T-helper 2 cell treated with Interferon-gamma antibody and Interleukin-4, amounts not matched to agents 5 μg/mL and 100 μg/mL, for 36 hours (primary cell): ENCODE measurements at places on chromosomes 7 and 10.
A peak's percentile ranks its signal among the peaks of the same experiment; 100 is the strongest.

DNA sequence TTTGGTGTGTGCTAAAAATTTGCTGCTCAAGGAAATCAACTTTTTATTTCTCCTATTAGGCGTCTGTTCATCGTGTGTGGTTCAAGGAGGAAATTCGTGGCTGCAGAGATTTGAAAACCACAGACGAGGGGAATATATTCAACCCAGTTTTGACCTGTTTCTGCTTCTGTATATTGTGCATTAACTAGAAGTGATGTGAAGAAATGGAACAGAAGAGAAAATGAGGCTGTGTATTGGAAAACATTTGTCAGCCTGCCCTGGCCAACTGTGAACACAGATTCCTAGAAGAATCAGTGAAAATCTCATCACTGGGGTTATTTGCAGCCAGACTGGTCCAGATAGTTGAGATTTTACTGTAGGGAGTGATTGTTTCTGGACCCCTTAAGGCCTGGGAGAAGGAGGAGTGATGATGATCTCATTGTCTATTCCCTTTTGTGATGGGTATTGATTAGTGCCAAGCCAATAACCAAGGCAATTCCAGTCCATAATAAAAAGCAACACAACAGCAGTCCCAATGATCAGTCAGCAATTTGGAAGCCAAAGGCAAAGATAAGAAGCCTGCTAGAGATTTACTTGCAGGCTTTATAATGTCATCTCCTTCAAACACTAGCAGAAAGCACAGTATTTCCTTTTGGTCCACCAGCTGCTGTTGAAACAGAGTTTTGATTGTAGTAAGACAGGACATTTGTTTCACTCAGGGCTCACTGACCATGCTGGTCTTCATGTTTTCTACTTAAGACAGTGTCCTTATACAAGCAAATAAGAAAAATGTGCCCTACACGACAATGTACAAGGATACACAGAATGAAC, 339.4 kb downstream of the PRPF18 start:
- DNase-seq, result no peak

- peak; percentile 57 for DNase-seq
Observed at GRCh38 chr10:14009371-14010100, 321.2 kb downstream of the FRMD4A start.

- DNase-seq, result no peak
Observed at GRCh38 chr10:50605269-50605950, 18.3 kb downstream of the SGMS1 start.

DNA sequence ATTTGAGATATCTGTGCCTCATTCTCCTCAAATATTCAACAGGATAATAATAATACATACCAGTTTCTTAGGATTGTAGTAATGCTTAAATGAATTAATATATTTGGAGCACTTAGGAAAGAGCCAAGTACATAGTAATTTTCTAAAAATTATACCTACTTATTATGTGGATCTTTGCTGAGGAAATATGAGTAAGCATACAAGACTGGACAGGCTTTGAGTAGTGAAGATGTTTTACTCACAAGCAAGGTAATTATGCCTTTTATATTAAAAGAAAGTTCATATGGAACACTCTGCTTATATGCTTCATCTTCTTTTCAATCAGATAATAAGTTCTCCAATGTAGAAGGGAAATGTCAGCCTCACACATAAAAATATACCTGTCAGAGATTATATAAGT, 337.5 kb upstream of the KAT6B start:
- no peak for DNase-seq

DNA sequence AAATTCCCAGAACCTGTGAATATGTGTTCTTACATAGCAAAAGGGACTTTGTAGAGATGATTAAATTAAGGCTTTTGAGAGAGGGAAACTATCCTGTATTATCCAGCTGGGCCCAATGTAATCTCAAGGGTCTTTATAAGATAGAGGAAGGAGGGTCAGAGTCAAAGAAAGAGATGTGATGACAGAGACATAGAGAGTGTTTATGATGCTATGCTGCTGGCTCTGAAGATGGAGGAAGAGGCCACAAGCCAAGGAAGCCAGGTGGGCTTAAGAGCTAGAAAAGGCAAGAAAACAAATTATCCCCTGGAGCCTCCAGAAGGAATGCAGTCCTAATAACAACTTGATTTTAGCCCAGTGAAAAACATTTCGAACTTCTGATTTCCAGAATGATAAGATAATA, 15.3 kb upstream of the SKAP2 start:
- no peak for DNase-seq

DNA sequence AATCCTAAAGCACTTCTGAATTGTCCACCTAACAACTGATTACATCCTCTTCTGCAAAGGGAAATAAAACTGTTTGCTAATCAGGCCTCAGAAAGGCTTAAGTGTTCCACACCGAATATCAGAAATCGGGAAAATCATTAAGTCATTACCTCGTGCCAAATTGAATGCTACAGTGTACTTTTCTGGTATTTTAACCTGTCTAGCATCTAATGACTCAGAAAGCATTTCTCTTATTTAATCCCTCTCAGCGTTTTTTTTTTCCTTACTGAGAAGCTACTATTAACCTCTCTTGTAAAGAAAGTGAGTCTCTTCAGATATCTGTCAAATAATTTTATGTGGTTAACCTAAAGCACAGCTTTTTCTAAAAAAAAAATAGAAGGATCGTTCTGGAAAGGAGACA, 28.6 kb downstream of the VIM start:
- DNase-seq, result no peak

DNA sequence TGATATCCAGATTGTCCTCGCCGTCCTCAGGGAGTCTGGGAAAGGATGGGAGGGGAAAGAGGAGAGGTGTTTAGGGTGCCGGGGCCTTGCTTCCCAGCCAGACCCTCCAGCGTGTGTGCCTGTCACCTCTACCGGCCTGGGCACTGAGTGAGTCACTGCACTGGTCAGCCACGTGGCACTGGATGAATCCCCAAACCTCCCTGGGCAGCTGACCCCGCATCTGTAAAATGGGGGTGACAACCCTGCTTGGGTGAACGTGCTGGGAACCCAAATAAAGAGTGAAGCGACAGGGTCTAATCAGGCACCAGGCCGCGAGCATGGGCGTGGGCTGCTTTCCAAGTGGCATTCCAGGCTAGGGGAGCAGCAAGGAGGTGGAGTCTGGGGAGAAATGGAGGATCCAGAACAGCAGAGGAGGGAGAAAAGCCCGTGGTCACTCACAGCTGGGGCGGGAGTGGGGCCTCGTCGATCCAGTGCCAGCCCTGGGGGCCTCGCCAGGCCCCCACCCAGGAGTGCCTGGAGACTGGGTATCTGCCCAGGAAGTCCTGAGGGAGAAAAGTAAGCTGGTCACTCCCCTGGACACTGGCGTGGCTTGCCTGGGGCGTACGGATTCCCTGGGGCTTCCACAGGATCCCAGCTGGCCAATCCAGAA, 29.7 kb downstream of the KLRG2 start:
- no peak for DNase-seq

DNA sequence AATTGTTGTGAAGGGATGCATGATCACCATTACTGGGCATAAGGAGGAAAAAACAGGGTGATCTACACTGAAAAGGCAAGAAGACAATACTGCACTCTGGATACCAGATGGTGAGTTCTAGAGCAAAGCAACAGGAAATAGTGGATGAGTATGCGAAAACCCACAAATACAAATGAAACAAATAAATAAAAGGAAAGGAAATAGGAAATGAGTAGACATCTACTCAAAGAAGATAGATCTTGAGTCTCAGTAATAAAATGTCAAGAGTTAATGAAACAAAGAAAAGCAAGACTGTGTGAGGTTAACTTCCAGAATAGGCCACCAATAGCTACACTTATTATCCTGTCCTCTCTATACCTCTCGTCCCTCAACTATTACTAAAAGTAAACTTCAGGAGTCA, 11.7 kb downstream of the ORC5 start:
- no peak for DNase-seq

DNA sequence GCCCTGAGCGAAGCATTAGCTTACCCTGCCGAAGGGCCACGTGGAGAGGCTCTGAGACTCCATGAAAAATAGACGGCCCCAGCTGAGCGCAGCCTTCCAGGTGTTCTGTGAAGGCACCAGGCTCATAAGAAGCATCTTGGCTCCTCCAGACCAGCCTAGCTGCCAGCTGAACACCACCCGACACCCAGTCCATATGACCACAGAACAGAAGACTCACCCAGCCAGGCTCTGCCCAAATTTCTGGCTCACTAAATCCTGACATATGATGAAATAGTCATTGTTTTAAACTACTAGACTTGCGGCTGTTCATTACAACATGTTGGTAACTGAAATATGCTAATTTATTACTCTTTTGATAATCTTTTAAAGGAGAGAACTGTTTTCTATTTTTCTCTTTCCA, 99.5 kb upstream of the ABI1 start:
- no peak for DNase-seq

- DNase-seq, result no peak
Observed at GRCh38 chr7:46291050-46291438, 370.0 kb upstream of the IGFBP3 start.

- no peak for DNase-seq
Observed at GRCh38 chr10:71143170-71143569, 69.2 kb upstream of the UNC5B start.

DNA sequence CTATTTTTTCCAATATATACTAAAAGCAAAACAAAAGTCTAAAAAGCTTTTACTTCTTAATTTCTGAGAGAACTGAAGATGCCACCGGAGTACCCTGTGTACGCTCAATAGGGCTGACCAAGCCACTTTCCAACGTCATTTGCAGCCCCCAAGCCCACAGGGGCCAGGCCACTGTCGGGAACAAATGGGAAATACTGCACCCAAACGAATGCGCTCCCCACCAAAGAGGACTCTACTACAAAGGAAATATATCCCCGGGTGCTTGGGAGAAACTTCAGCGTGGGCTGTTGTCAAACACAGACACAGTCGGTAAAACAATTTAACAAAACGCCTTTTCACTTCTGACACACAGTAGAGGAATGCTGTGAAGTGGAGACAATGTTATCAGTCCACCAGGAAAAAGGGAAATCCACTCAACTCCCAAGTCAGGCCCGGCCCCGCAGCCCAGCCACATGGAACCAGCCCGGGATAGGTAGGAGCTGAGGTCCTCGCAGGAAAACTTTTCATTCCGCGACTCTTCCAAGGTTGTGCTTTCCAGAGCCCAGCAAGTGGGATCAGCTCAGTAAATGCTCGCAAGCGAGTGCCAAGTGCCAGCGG, 1.4 kb downstream of the PARD3 start:
- no peak for DNase-seq

GRCh38 chr10:348456-348855, 213.2 kb downstream of the ZMYND11 start:
- no peak for DNase-seq

- no peak for DNase-seq
Observed at GRCh38 chr7:89401690-89402089, 606.2 kb upstream of the TEX47 start.

DNA sequence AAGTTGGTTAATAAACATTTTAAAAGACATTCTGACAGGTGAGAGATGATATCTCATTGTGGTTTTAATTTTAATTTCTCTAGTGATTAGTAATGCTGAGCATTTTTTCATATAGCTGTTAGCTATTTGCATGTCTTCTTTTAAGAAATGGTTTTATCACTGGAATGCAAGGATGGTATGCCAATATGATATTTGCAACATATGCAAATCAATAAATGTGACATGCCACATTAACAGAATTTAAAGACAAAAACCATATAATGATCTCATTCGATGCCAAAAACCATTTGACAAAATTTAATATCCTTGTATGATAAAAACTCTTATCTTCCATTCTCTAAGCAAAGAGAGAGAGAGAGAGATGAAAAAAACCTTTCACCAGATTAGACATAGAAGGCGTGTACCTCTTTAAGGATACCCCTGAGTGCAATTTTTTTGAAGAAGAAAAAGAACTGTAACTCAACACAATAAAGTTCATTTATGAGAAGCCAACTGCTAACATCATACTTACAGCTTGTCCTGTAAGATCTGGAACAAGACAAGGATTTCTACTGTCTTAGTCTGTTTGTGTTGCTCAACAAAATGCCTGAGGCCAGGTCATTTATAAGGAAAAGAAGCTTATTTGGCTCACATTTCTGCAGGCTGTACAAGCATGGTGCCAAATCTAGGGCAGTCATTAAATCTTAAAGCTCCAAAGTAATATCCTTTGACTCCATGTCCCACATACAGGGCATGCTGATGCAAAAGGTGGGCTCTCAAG, 39.7 kb upstream of the ZMYND11 start:
- no peak for DNase-seq

GRCh38 chr7:148367731-148368475, 222.7 kb upstream of the C7orf33 start:
- no peak for DNase-seq

GRCh38 chr10:29446327-29446726, 157.5 kb downstream of the LYZL1 start:
- no peak for DNase-seq

- DNase-seq, result no peak
Observed at GRCh38 chr7:103031781-103032180, 42.8 kb downstream of the FBXL13 start.

DNA sequence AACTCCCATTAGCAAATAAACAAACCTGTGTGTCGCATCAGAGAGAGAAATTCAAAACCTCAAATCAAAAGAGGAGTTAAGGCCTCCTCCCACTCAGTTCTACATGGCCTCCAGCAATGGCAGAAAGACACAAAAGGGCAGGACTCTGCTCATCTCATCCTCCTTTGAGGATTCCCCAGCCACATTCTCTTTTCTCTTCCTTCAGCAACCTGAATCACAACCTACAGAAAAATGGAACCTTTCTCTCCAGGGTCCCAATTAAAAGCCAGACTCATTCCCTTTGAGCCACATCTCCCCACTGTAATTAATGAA, 7.9 kb downstream of the OSBPL3 start:
- DNase-seq, result no peak

DNA sequence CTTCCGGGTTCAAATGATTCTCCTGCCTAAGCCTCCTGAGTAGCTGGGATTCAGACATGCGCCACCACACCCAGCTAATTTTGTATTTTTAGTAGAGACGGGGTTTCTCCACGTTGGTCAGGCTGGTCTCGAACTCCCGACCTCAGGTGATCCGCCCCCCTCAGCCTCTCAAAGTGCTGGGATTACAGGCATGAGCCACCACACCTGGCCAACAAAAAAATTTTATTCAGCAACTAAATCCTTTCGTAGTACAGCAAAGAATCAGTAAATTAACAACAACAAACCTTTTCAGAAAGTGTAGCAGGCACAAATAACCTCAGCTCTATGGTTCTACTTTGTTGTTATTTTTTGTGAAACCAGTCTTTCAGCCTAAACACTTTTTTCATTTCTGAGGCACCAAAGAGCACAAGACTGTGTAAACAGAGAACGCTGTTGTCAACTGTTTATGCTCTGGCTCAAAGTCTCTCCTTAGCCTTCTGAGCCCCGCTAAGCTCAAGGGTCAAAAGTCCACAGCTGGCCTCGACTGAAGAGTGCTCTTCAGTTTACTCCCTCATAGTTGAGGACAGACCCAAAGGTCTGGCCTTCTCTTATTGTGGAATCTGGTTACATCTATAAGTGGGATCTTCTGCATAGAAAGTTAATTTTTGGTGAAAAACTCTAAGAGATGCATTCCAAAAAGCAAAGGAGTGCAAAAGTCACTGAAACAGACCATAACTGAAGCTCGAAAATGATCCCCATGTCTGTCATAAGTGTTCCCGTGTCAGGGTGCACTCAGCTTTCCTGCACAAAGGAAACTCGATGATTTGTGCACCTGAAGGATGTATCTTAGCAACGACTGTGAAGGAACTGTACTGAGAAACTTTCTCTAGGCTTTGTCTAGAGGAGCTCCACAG, 24.6 kb upstream of the DDX50 start:
- DNase-seq, result no peak

GRCh38 chr7:119900996-119901672, 371.8 kb upstream of the KCND2 start:
- DNase-seq, result no peak

- DNase-seq, result peak; percentile 70
Observed at GRCh38 chr10:132616170-132616995, 78.8 kb downstream of the INPP5A start.

- no peak for DNase-seq
Observed at GRCh38 chr7:102473271-102473991, 5.3 kb downstream of the POLR2J start.
